Hematopoietic multipotent progenitor cell treated with erythropoietin and hydrocortisone succinate and interleukin-3 and kit ligand, for 8 days (in vitro differentiated cells): ENCODE measurements at places on chromosomes 1 and 21.

DNA sequence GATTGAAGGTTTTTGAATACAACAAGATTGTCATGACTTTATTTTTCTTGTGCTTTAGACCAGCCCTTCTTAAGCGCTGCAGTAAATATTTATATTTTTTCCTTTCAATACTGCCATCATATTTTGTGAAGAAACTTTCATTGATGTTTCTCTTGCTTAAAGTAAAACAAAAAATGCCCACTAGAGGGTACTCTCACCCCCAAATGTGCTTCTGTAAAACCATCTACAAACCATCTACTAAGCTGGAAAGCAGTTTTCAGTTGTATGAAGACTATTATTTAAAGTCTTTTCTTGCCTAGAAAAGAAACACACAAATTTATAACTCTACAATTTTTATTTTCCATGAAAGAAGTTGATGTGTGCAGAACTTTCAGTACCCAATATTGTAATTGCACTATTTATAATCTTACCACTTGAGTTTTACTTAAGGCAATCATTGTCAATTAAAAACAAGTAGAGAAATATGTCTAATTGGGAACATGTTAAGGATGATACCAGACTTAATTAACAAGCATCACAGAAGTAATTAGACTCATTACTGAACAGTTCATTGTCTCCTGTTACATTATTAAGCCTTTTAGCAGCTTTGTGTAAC, 10.7 kb downstream of the LEPR start:
- peak; percentile 83 for DNase-seq

DNA sequence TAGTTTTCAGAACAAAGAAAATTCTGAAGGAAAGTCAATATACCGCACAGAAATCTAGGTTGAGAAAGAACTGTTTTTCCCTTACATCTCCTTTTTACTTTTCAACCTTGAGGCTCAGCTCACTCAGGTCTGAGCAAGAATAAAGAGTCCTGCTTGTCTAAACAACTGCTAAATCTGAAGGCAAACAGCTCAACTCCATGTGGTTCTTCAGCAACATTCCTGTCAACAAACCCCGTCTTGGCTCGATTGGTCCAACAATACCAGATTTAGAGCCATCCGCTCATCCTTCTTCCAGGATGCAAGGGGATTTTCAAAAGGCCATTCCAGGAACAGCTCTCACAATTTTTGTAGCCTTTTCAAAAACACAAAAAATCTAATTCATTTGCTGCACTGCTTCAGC, 119.8 kb downstream of the HLCS start:
- DNase-seq = no peak

- no peak for DNase-seq
These were observed 4.6 kb downstream of the TENT5B start for GRCh38 chr1:27007909-27008582.

- no peak for DNase-seq
These were observed 3.2 kb upstream of the HMGB4 start for GRCh38 chr1:33860671-33861070.

GRCh38 chr1:246629976-246630375, 63.7 kb downstream of the CNST start:
- no peak for DNase-seq

- no peak for DNase-seq
These were observed 132.4 kb upstream of the TMEM51 start for GRCh38 chr1:15020943-15021745.

DNA sequence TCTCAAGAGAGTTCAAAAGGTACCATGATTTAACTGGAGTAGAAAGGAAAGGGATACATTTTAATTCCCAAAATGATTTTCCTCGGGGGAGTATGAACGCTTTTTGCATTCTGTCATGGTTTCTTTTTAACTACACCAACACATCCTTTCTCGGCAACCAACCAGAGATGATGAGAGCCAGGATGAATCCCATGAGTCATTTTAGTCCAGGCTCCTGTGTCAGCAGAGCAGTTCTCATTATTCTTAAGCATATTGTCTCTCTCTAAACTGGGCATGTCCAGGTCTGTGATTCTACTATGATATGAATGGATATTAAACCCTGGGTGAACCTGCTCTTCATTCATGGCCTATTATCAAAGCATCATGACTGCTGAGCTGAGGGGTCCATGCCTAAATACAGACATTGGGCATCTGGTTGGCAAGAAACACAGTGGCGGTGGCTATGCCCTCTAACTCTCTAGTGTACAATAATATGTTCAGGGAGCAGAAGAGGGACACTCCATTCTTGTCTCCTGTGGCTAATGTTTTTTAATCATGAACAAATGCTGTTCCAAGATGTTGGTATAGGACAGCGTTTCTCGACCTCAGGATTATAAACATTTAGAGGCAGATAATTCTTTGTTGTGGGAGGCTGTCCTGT, 124.3 kb upstream of the ESRRG start:
- no peak for DNase-seq

DNA sequence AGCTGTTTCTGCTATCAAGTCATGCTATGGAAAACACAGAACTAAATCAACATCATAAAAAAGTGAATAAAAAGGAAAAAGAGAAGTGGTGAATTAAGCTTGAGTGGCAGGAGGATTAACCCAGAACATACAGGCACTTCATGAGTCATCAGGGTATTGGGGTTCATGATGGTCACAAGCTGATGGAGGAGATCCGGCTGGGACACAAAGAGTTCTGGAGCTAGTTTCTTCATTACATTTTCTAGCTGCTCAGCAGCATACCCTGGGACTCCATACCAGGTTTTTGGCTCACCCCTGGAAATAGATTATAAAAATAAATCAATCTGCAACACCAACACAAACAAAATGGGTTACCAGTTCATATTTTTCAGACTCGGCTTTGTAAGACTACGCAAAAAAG, 42.5 kb upstream of the SYT2 start:
- DNase-seq = no peak

GRCh38 chr1:236508593-236509027, 15.2 kb upstream of the LGALS8 start:
- DNase-seq = no peak

DNA sequence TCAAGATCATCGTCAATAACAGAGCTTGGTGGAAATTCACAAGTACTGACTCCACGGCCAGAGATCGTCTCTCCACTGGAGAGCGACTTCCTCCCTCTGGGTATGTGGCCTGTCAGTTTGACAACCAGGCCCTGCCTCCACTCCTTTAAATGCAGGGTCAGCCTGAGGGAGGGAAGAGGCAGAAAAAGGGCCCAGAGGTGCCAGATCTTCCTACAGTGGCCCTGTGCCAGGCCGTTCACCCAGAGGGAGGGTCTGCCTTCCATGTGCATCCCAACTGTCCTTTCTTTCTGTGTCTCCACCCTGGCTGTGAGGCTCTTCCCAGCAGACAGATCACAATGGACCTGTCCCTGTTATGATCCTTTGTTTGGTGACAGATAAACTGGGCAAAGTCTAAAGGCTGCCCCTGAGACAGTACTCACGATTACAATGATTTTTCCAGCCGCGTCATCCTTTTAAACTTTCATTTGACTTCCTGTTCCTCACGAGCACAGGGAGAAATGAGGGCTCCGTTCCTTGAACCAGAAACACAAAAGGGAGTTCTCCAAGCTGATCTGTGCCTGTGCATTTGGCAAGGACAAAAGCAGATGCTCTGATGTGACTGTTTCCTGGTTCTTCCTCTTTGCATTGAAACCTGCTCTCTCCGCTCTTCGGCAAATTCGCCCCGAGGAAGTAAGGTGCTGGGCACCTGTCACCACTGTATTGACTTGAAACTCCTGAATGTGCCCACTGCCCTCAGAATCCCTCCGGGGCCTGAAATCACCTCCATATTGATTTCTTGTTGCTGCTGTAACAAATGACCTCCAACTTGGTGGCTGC, 126.7 kb downstream of the PGBD5 start:
- DNase-seq = no peak

DNA sequence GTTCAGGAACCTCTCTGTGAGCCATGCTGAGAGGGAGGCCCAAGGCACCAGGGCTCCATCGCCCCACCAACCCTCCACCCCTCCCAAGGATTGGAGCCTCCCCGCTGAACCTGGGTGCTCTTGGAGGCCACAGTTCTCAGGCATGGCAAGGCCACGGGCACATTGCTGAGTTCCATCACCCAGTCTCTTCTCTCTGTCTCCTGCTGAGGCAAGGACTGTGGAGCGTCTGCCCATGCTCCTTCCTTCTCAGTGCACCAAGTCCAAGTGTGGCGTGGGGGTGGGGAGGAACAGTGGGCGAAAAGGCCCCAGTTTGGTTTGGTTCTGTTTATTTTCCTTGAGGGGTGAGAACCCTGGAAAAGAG, 2.8 kb upstream of the KNCN start:
- no peak for DNase-seq

DNA sequence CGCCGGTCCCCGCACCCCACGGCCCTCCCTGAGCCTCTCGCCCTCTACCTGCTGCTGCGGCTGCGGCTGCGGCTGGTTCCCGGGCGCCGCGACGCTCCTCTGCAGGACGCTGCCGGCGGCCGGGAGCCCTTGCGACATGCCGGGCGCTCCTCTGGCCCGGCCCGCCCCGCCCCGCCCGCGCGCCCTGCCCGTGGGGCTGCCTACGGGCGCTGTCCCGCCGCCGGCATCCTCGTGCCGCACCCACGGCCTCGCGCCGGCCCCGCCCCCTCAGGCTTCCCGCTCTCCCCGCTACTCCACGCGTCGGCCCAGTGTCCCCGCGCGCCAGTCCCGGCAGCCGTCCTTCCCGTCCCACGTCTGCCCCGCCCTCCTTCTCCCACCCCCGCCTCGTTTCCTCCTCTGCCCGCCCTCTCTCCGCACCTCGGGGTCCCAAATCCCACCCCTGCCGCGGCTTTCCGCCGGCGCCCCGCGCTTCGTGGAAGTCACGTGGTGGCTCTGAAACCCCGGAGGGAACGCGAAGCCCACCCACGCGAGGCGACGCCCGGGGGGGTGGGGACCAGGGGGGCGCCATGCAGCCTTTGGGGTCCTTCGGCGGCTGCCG, at the start of gene BATF3:
Gene BATF3 (minus strand): TSS at position 216 of the 598 bp plus-strand sequence. CDS start 78 bp downstream, at position 138.
- DNase-seq = no peak

DNA sequence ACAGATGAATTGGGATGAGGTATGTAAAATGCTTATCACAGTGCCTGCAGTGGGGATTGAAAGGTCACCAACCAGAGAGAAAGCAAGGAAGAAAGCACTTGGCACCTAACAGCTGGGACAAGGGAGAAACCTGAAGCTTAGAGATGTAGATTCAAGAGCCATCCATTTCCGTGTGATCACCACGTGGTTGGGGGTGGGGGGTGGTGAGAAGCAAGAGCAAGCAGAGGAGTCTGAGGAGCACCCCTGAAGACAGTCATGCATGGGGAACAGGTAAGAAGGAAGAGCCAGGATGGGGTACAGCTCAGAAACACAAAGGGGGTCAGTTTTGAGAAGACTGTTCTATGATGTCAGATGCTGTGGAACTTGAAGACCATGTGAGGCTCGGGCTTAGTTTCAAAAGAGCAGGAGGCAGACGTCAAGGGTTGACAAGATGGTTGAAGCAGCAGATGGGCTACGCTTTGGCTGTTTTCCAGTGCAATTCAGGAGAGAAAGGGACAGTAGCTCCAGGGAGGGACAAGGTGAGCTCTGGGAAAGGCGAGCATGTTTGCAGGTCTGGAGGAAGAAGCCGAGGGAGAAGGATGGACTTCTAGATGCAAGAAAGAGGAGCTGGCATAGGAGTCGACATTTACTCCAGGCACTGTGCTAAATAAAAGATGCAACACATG, 17.4 kb downstream of the KANK4 start:
- no peak for DNase-seq

GRCh38 chr21:35510294-35510693, 461.2 kb upstream of the RUNX1 start:
- no peak for DNase-seq

DNA sequence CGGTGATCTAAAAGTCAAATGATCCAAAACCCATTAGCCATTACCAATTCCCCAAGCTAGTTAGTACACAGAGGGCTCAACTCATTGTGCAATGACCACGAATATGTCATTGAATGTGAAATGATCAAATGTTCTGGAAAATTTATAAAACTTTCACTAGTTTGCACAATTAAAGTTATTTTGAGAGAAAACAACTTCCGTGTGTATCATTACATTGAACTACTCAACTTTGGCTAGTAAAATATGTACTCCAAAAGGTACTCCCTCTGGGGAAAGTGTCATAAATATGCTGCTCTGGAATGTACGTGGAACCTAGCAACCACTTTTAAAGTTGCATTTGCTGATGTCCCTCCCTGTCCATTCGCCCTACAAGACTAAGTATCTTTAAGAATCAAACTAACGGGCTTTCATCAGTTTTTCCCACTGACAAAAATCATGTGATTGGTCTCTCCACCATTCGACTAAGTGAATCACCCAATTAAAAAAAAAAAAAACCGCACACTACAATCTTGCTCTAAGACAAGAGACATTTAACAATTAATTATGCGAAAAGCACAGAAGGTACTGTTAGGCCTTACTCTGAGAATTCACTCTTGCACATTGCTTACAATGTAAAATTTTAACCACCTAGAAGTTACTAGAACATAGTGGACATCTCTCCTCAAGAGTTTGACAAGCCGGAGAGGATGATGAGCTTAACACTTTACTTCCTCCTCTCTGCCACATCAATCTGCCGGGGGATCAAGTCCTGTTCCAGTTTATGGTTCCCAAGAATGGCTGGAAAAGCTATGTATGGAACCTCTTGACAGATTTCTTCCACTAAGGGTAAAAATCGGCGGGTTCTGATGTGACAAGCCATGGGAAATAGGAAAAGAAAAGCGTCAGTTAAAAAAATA, 1.2 kb downstream of the ACBD3 start:
- DNase-seq = peak; percentile 22

DNA sequence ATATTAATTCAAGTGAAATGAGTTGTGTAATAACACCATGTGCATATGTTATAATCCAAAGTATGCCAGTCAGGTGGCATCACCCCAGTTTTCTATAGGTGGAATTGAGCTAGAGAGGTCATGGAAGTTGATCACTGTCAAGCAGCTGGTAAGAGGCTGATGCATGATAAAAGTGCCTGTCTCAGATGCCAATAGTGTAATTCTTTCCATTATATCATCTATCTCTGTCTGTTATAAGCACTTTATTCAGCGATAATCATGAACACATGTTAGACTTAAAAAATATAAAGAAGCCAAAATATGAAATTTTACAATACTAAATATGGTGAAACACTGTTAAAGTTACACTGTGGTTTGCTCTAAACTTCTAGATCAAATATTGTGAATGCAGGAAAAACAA, 156.6 kb downstream of the DNM3 start:
- no peak for DNase-seq

DNA sequence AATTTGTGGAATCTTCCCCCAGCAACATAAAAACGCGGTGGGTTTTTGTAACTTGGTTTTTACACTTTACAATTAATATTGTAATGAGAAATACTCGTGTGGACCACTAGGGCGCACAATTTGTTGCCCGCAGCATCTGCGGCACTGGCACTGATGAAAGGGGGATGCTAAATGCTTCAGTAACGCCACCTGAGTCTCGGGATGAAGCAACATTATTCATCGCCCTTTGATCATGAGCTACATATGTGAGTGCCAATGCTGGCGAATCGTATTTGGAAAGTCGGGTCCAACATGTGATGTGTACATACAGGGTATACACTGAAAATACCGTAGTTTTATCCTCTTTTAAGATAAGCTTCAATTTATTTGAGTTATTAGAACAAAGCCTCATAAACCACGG, 34.2 kb upstream of the COX20 start:
- peak; percentile 47 for DNase-seq
